Mesenchymal stem cell (in vitro differentiated cells and primary cell): ENCODE measurements at places on chromosomes 2 and 18.

- no peak for DNase-seq
Measured at GRCh38 chr18:34938090-34938489, 103.1 kb upstream of the MAPRE2 start.

- DNase-seq, result no peak
Measured at GRCh38 chr2:202112041-202112440, 39.0 kb downstream of the KIAA2012 start.

DNA sequence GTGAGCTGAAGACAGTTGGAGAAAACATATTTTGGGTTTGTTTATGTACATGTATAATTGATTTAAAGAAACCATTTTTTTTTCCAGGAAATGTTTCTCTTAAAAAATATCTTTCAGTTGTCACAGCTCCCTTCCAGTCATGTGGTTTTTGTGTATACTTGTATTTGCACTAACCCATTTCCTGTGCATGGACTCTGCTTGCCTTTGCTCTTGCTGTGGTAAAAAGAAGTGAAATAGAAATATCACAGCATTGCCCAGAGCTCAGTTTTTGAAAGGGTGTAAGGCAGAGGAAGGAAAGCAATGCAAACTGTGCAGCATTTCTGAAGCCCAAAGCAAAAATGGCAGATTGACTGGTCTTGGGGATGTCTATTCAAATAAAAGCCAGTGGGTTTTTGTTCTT is 10.4 kb upstream of the DOCK10 start:
- DNase-seq, result peak; percentile 33

- DNase-seq, result peak; percentile 54
Measured at GRCh38 chr2:229268626-229269025, 2.5 kb downstream of the PID1 start.

DNA sequence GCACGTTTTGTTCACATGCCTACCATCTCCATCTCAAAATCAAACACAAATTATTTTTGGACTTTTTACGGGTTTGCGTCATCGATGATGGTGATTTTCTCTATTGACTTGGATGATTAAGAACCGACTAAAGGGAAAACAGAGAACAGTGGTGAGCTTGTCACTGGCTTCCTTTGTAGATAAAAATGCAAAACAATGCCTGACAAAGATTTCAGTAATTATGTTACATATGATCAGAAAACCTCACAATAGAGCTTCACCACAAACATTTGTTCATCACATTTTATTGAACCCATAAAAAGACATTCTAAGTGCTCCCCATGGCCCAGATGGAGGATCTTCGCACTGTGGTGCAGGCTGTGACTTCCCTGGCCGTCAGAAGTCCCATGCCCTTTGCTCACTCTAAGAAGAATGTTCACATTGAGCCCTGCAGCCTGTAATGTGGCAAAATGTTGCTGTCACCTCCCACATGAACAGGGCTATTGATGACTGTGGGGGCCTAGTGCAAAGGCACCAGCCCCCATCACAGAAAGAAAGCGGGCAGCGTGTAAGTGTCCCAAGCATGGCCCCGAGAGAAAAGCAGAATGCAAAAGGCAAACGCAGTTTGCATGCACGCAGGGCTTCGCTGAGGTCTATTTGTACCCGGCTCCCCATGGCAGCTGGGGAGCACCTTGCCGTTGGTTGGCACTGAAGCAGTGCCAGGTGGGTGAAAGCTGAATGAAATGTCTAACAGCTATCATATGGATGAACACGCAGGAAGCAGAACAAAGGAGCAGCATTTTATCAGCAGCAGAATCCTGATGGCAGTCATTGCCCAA is 60.6 kb downstream of the BCL2 start:
- DNase-seq, result no peak

GRCh38 chr18:59897321-59897954 is 2.4 kb upstream of the PMAIP1 start:
- no peak for DNase-seq

DNA sequence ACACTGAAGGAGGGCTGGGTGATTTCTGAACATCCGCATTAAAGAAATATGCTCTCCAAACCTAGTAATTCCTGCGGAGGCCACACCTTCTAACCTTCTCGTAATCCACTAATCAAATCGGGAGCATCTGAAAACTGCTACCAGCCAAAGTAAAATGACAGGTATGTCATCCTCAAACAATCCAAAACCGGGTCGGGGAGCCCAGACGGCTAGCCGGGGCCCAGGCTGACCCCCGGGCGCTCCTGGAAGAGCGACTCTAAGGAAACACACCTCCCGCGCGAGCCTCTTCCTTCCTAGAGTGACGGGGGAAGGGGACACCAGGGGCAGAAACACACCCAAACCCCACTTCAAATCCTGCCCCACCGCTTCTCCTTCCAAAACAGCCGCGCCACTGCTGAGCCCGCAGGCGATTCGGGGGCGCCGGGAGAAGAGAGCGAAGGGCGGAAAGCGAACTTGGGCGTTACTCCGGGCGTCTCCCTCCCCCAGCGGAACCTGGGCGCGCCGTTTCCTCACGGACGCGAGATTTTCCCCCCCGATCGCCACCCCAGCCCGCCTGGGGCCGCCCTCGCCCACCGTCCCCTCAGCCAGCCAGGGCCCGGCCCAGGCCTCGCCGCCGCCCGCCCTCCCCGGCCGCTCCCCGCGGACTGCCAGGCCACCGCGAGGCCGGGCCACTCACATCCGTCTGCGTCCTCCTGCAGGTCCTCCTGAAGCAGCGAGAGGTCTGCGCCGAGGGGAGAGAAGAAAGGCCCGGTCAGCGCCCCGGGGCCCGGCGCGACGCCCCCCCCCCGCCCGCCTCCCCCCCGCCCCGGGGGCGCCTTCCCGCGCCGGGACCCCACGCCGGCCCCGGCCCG is 584 bp downstream of the PPP4R1 start:
- DNase-seq, result peak; percentile 70

GRCh38 chr2:165328272-165328671 is 89.1 kb downstream of the SCN2A start:
- DNase-seq, result no peak

- no peak for DNase-seq
Measured at GRCh38 chr2:220782609-220783113, 789.4 kb downstream of the EPHA4 start.

DNA sequence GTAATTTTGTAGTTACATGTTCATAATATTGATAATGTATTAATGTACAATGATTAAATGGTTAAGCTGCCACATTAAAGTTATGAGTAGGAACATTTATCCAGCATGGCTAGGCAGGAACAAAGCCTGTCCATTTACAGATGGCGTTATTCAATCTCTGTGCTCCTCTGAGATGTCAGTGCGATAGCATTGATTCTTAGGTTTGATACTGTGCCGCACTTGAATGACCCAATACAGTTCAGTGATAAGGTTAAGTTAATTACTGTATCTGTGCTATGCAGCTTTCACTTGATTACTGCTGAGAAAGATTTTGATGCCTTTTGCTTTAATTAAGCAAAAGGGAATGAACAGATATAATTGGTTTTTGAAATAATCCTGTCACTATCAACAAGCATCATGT is 111.8 kb downstream of the ZNF407 start:
- no peak for DNase-seq

- peak; percentile 53 for DNase-seq
Measured at GRCh38 chr2:241009601-241010530, 11.4 kb downstream of the SNED1 start.

DNA sequence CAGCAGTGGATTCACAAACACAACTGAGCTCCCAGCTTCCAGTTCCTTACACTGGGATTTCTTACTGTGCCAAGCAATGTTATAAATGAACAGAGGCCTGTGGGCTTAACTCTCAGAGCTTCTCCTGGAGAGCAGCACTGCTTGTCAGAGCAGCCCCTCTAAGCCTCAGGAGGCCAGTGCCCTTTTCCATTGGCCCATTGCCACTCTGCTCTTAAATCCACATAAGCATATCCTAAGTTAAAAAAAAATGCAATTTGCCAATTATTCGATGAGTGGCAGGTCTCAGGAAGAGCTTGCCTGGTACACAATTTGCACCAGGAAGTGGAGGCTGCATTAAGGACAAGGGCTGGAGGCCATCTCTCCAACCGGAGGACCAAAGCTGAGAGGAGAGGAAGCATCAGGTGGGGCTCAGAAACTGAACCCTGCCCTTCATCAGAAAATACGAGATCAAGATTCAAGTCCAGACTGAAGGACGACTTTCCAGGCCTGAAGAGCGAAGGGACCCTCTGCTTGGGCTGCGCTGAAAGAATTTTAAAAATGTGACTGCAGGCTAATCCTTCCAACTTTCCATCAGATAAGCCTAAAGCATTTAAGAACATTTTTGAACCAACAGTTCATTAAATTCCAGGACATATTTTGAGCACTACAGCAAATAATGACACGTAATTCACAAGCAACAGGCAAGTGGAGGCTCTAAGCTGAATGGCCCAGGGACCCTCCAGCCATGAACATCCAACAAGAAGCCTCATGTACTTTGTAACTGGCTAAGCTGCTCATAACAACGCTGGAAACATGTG is 28.4 kb upstream of the PXDN start:
- no peak for DNase-seq

DNA sequence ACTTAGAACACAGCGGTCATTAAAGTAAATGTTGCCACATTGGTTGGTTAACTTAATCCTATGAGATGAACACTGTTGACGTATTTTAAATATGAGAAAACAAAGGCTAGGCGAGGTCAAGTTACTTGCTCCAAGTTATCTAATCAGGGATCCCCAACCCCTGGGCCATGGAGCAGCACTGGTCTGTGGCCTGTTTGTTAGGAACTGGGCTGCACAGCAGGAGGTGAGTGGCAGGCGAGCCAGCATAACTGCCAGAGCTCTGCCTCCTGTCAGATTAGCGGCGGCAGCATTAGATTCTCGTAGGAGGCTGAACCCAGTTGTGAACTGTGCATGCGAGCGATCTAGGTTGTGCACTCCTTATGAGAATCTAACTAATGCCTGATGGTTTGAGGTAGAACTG is 878.9 kb downstream of the CPS1 start:
- DNase-seq, result no peak

DNA sequence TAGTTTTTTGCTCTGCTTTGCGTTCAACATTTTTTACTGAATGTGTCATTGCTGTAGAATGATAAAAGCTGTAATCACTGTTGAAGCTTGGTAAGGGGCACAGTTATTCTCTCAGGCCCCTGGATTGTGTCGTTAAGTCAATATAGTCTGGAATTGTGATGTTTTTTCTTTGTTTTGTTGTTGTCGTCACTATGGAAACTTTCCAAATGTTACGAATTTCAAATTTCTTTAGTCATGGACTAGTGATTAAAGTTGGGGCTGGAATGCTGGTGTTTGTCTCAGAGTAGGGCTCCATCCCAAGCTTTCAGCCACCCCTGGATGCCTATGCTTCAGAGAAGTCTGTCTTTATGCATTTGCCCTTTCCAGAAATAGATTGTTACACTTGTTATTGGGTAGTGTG is 287.2 kb downstream of the CDH19 start:
- peak; percentile 0 for DNase-seq

GRCh38 chr2:71538656-71539265 is 85.4 kb downstream of the DYSF start:
- no peak for DNase-seq

DNA sequence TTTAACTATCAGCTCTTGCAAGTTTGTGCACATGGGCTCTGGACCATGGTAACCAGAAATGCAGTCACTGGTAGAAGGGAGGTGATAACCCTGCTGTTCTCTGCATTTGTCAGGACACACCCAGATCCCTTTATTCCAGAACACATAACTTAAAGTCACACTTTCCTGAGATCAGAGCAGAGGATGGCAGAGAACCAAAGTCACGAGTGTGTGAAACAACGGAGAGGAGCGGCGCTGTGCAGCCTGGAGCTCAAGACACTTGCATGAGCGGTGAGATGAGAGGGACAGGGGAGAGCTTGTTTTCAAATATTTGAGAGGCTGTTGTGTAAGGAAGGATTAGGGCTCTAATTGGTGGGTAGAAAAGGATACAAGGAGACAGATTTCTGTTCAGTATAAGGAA is 43.3 kb upstream of the AAK1 start:
- DNase-seq, result no peak

GRCh38 chr18:6859676-6860422 is 130.3 kb downstream of the ARHGAP28 start:
- no peak for DNase-seq

DNA sequence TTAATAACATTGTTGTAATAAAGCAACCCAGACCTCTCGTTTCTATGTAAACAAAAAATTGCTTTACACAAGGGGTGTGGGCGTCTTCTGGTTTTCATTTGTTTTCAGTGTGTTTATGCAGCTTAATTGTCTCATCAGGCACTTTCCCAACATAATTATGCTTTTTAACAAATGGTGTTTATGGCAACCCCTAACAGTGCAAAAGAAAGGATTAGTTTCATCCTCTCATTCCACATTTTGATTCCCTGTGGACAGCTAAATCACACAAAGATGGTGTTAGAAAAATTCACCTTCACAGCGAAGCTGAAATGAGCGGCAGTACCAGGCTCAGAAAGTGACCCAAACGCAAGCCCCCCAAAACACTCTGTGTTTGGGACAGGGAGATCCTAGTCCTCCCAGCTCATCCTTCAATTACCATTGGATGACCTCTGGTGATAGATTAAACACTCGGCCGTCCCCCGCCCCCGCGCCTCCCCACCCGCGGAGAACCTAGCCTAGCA is 724 bp downstream of the FTCDNL1 start:
- DNase-seq, result no peak

DNA sequence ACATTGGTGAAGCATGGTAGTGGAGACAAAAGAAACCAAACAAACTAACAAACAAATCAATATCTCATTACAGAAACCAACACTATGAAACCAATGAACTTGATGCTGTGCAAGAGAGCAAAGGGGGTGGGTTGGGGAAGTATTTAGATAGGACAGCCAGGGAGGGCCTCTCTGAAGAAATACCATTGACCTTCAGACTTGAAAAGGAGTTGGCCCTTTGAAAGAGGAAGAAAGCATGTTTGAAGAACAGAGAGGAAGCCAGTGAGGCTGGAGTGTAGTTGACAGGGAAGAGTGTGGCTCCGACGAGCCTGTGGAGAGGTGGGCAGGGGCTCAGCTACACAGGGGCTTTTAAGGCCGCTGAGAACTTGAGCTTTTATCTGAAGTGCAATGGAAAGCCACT is 151.0 kb upstream of the GATA6 start:
- DNase-seq, result no peak

GRCh38 chr18:74803769-74804168 is 206.1 kb downstream of the ZNF407 start:
- no peak for DNase-seq

GRCh38 chr2:46390901-46391395 is 88.4 kb upstream of the TMEM247 start:
- no peak for DNase-seq

DNA sequence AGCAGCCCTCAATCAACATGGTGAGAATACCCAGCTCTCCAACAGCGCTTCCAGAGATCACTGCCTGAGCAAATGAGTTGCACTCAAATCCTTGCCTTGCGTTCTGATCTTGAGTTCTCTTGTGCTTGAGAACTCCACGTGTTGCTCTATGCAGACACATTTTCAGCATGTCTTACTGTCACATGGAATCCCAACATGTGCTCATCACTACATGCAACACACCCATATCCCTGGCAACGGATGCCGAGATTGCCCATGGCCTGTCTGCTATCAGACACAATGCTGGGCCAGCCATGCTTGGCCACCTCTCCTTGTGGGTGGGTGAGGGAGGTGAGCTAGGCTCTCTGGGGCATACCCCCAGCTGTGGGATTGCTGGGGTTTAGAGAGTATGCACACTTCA is 91.9 kb upstream of the LDAH start:
- DNase-seq, result no peak

- no peak for DNase-seq
Measured at GRCh38 chr18:48137374-48138081, 207.1 kb upstream of the SMAD2 start.
